Astrocyte (in vitro differentiated cells and primary cell): ENCODE measurements at places on chromosomes 5 and 9. TPM values are rescaled to one million over a fixed set of nuclear protein-coding genes. Genes with fewer than 3 reads are reported as not detected.

The QRFP gene
- not detected in 2 replicates for total RNA-seq

The SPINK7 gene
- not detected in 2 replicates for total RNA-seq

The CDKN2B gene
- total RNA-seq: 306 and 314 TPM in 2 replicates

The GRIN1 gene
- 0.18 TPM in 1 of 2 replicates, not detected in the other for total RNA-seq

- DNase-seq: no peak
Observed at GRCh38 chr5:152374711-152375275, 30.3 kb downstream of the NMUR2 start.

- no peak for DNase-seq
Observed at GRCh38 chr5:64838803-64839202, 70.1 kb downstream of the CWC27 start.

GRCh38 chr5:113056988-113057387 lies 80.4 kb downstream of the DCP2 start:
- DNase-seq: no peak

GRCh38 chr5:76874088-76874581 lies 24.3 kb downstream of the S100Z start:
- peak; percentile 13 for DNase-seq

DNA sequence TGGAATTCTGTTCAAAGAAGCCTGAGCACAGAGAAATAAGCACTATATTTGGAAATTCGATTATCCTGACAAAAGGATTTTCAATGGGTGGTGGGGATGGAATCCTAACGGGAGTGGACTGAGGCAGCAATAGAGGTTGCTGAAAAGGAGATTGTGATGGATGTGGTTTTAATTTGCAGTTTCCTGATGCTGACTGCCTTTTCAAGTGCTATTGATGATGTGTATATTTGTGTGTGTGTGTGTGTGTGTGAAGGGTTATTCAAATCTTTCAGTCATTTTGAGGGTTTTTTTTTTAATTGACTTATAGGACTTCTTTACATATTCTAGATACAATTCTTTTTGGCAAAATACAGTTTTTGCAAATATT lies 614.5 kb downstream of the HINT1 start:
- peak; percentile 47 for DNase-seq

GRCh38 chr9:73549991-73550390 lies 398.3 kb downstream of the ANXA1 start:
- DNase-seq: no peak

DNA sequence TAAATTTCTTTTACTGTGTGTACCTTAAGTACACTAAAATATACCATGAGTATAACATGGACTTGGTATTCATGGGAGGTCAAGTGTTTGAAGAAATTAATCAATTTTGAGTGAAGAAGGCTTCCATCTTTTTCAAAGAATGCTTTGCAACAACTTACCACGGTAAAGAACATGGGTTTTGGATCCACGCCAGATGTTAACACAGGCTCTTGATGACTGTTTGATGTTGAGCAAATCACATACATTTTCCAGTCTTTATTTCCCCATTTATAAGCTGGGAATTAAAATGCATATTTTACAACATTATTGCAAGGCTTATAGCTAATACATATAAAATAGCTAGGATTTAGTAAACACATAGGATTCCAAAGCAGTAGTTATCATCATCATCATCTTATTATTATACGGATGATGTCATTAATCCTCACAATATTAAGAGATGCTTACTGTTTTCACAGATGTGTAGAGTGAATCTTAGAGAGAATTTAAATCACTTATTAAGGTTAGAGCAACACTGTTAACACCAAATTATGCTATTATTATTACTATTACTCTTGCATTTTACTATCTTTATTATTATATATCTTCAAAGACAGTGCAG lies 362.0 kb downstream of the PRELID2 start:
- no peak for DNase-seq
